ENCODE measurements at places on chromosomes 3 and 15. TPM values are rescaled to one million over a fixed set of nuclear protein-coding genes. Genes with fewer than 3 reads are reported as not detected.

DNA sequence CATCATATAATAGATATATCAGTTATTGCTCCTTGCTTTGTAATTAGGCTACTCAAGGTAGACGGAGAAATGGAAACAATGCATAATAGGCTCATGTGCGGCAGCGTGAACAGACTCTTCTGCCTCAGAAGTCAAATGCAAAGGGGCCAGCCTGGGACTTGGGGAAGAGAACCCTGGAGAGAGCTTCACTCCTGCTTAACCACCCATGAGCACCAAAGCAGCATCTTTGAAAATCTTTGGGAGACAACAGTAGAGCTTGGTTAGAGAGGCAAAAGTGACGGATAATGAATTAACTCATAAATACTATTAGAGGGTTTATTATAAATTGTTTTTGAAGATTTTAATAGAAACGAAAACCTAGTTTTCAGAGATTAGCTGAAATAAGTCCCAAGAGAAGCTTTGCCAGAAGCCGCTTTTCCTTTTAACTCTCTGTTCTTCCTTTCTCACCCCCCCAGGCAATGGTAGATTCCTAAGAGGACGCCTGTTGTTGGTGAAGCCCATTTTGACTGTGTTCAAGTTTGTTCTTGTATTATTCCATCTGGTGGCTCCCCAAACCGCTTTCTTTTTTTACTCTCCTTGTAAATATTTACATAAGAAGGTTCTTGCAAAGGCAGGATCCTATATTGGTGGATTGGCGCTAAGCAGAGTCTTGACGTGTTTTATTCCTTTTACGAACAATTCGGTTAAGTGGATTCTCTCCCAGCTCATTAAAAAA, 196.0 kb upstream of the TPRG1 start:
- no peak for DNase-seq

DNA sequence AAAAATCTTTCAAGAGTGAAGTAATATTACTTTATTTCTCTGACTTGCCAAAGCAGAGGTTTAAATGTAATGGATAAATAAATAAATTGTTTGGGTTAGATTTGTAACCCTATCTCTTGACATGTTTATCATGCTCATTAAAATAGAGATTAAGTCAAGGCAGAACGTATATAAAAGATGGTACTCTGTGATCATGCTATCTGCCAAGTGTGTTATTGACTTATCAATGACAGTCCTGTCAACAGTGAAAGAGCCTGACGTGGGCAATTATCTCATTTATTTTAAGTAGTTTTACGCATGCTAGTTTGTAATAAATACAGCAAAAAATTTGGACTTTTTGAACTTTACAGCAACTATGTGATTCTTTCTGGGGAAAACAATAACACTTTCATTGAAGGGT, 43.7 kb downstream of the PROS1 start:
- no peak for DNase-seq

DNA sequence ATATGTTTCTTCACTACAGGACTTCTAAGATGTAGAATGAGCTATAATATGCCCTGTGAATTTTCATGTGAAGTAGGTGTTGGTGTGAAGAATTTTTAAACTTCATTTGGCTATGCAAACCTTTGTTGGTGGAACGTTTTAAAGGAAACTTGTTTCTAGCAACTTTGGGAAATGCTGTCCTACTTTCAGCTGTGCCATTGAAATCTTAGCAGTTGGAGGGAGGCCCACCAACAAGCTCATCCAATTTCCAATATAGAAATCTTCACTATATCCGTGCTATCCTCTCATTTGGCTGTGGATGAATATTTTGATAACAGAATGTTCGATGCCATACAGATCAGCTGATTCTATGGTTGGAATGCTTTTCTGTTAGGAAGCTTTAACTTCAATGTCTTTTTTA, 51.3 kb downstream of the GRM7 start:
- no peak for DNase-seq

DNA sequence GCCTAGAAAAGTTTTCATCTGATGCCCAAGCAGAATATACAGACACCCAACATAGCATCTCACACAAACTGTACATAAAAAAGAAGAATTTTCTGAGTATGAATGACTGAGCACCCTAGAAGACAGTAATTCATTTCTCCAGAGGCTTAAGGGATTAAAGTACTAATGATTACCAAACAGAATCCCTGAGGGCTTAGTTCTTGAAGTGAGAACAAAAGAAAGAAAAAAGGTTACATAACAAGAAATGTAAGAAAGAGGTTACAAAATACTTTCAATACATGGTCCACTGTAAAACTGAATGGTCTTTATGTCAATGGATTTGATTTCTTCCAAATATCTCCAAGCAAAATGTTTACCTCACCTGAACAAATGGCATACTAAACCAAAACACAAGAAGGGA, 9.1 kb upstream of the NEK10 start:
- no peak for DNase-seq

GRCh38 chr15:68585574-68586273, 6.9 kb downstream of the CORO2B start:
- DNase-seq, result no peak

The COMMD4 gene
- 42.3 TPM for total RNA-seq
